ENCODE measurements at places on chromosomes 16 and 17.

- peak; percentile 67 for DNase-seq
These were observed 22.7 kb downstream of the TMEM235 start for GRCh38 chr17:78253946-78254672.

GRCh38 chr17:39995438-39995837 lies 14.8 kb downstream of the PSMD3 start:
- no peak for DNase-seq

GRCh38 chr16:84360170-84360569 lies 8.2 kb upstream of the ATP2C2 start:
- peak; percentile 68 for DNase-seq

DNA sequence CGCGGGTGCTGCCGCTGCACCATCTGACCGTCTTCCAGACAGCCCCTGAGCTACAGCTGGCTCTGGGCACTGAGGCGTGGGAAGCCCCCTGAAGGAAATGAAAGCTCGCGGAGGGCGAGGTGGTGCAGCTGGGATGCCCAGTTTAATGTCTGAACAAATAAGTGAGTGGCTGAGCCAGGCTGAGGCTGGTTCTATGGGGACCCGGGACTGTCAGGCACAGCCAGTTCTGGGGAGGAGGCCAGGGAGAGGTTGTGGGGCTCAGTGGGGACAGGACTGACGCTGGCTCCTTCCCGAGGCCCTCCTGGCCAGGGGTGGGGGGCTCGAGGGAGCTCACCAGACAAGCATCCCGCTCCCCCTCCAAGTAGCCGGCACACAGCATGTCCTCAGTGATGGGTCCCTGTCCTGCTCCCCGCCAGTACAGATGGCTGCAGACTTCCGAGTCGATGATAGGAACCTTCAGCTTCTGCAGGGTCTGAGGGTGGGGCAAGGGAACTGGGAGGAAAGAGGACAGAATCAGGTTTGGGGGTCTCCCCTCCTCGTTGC lies 4.4 kb downstream of the PRSS22 start:
- DNase-seq = no peak

DNA sequence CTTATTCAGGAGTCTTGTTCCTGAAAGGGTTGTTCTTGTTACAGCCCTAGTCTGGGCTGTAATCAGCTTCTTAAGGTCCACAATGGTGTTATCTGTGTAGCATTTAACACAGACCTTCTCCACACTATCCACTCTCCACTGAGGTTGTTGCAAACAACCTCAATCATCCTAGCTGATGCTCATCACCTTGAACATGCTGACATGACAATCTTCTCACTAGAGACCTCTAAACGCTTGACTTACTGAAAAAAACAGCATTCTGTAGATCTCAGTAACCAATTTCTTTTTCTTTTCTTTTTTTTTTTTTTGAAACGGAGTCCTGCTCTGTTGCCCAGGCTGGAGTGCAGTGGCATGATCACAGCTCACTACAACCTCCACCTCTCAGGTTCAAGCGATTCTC lies 3.6 kb downstream of the TNFRSF17 start:
- DNase-seq = no peak

- no peak for DNase-seq
These were observed 20.4 kb downstream of the PRCD start for GRCh38 chr17:76560036-76560876.

- DNase-seq = no peak
These were observed 69.3 kb downstream of the ABCC1 start for GRCh38 chr16:16018705-16019104.

DNA sequence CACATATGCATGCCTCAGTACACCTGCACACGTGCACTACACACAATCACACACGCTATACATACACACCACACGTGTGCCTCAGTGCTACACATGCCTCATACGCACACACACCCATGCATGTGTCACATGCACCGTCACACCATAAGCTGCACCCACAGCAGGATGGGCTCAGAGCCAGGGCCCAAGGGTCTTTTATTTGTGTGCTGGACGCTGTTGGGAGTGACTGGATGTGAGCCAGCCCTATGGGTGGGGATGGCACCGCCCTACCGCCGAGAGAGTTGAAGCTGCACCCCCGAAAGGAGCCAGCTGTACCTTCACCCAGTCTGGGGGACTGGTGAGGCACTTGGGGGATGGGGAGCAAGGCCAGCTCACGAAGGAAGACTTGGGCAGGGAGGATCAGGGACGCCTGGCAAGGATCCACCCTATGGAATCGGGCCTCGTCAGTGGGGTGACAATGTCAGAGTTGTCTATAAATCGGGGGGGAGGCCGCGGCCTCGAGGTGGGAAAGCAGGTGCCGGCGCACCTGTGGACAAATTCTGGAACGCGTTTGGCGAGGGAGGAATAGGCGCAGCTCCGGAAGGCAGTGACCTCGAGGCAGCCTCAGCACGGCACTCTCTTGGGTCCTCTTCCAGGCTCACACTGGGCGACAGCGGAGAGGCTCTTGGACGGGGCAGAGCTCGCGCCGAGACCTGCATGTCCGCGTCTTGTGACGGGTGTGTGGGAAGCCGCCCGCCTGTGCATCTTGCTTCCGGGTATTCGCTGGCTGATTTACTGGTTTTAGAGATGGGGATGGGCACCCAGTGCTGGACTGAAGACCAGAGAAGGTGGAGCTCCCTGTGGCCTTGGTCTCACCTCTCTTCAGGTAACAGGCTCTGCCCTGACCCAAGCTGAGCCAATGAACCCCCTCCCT lies 7.3 kb downstream of the RGS11 start:
- DNase-seq = no peak

DNA sequence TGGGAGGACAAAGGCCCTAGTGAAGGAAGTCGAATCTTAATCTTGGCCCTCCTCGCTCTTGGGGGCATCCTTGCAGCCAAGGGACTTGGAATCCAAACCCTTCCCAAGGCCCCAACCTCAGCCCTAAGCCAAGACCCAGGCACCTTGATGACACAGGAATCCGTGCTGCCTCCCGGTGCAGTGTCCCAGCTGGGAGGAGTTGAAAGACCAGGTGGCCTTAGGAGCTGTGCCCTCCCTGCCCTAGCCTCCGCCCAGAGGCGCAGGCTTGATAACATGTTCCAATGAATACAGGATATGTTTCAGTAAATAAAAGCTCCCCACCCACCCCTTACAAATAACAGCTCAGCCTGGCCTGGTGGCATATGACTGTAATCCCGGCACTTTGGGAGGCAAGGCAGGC lies at the start of gene CHST5:
Gene CHST5, minus strand, starts transcription at position 208 of the 400 bp plus-strand sequence. CDS start 5,724 bp downstream, outside the sequence.
- no peak for DNase-seq

DNA sequence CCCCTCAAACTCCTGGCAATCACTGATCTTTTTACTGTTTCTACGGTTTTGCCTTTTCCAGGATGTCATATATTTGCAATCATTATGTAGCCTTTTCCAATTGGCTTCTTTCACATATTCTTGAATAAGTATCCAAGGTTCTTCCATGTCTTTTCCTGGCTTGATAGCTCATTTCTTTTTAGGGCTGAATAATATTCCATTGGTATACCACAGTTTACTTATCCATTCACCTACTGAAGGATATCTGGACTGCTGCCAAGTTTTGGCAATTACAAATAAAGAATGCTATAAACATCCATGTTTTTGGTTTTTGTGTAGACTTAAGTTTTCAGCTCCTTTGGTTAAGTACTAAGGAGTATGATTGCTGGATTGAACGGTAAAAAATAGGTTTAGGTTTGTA lies 16.0 kb downstream of the GPATCH8 start:
- no peak for DNase-seq

DNA sequence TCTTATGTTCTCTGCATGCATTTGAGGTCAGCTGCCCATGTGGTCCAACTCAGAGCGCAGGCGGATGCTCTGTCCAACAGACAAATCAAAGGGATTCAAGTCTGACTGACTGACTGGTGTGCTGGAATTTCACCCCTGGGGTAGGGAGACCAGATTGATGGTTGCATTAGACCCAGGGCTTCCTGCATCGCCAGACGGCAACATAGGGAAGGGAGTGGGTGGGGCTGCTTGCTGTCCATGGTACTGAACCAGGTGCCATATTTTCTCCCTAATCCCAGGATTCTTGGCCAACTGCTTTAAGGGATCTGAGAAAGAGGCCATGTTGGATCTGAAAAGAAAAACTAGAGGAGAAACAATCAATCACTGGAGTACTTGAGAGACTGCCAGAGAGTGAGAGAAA lies 332.0 kb downstream of the XYLT1 start:
- no peak for DNase-seq

DNA sequence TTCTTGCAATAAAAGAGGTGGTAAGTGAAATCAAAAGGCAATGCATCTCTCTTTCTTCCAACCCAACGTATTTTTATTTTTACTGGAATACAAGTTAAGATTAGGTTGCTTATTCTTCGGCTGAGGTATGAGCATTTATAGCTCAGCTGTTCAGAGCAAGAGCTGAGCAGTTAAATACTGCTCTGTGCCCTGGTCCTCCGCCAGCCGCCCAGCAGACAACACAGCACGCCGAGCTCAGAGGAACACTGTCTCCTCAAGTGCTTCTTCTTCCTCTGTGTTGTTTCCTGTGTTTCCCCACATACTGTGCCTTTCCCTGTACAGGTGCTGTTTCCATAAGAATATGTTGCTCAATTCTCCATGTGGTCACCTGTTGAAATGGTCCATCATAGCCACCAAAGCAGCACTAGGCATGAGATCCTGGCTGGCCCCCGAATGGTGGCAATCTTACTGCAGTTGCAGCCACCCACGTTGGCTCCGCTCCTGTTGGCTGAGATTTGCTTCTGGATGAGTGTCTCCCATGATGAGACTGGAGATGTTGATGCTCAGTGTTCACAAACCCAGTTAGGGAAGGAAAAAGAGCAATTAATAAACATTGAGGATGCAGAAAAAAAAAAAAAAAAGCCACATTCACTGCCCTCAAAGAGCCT lies 515.3 kb downstream of the GRIN2A start:
- no peak for DNase-seq

DNA sequence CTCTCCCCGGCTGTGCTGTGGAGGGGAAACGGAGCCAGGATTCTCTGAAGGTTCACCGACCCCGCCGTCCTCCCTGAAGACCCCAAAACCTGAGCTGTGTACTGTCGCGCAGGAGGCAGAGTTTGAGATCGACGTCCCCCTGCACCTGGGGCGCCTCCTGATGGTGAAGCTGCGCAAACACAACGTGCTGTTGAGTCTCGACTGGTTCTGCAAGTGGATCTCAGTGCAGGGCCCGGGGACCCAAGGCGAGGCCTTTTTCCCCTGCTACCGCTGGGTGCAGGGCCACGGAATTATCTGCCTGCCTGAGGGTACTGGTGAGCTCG lies 62.6 kb upstream of the TEKT1 start:
- no peak for DNase-seq

- DNase-seq = no peak
These were observed 52.5 kb upstream of the DHX40 start for GRCh38 chr17:59512844-59513385.

- no peak for DNase-seq
These were observed at the start of gene SECTM1 for GRCh38 chr17:82333279-82334171. Gene SECTM1 (minus strand): TSS chr17:82333766. CDS start chr17:82327240, 6,526 bp downstream.

GRCh38 chr17:44273607-44274006 lies 5.7 kb upstream of the SLC4A1 start:
- no peak for DNase-seq

GRCh38 chr16:69481901-69482341 lies 57.5 kb downstream of the CYB5B start:
- peak; percentile 68 for DNase-seq

DNA sequence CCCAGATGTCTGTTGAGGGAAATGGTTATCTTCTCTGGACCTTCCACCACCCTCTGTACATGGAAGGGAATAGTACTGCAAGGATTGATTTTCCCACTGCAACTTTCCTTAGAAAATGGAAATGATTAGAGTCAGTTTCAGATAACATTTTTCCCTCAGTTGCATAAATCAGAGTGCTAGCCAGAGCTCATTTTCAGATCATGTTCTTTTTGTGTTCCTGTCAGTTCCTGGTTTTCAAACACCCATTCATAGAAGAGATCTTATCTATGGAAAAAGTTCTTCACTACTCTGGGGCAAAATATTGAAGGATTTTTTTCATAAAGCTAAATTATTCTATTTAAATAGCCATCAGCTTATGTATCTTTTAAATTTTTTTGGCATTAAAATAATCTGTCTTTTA lies 11.7 kb upstream of the COX10 start:
- no peak for DNase-seq

DNA sequence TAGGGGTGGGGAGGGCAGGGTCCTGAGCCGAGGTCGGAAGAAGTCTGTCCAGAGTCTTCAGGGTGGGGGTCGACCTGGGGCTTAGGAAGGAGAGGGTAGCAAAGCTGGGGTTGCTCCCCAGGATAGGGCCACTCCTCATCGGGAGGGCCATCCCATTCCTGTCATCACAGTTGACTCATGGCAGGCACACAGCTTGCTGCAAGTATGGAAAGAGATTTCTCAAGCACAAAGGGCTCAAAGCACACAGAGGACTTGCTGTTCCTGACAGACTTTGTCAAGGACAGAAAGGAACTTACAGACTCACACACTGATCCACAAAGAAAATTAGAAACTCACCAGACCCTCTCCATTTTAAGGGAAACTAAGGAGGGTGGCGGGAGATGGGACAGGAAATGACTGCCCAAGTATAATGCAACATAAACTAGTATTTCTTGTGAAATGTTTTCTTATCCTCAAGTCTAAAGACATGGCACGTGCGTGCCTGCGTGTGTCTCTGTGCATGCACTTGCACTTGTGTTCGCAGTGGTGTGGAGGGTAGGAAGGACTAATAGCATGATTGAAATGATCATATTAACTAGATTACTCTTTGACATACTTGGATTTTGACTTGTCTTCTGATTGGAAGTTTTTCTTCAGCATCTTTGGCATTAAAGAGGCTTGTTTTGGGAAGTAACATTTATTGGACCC lies 2.4 kb downstream of the AOC2 start:
- peak; percentile 32 for DNase-seq

DNA sequence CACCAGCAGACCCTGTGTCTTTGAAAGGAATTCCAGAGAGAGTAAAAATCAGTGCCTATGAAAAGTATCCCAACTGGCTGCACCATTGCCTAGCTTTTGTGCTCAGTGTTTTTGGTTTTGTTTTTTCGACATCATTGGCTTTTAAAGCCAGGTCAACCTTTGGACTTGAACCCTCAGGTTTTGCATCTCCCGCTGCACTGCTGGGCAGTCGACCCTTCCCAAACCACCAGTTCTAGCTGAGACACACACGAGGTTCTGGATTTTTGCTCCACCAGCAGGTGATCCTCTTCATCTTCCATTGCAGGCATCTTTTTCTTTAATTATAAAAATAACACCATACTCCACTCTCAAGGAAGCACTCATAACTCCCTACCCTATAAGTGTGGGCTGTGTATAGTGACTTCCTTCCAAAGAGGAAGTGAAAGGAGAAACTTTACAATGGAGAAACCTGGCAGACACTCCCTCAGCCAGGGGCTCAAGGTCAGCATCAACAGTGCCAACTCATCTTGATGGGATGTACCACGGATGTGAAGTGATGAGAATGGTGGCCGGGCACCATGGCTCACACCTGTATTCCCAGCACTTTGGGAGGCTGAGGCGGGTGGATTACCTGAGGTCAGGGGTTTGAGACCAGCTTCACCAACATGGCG lies 57.8 kb downstream of the BMERB1 start:
- no peak for DNase-seq

DNA sequence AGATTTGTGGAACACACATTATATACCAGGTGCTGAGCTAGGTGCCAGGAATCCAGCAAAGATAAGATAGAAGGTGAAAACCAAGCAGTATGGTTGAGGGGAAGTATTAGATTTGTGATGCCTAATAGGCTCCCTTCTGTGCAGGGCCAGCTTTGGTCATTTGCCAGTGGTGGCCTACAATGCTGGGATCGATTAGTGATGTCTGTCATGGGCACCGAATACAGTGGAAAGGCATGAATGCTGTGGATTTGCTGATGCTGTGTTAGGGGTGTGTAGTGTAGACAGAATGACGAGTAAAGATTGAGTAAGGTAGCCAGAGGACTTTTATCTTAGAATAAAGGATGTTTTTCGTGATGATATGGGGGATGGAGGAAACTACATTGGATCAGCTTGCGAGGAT lies 48.9 kb downstream of the SNX29 start:
- no peak for DNase-seq

Measured in mammary epithelial cell (primary cell).